GM12865 (cell line): ENCODE measurements at places on chromosomes 16 and 17.
A peak's percentile ranks its signal among the peaks of the same experiment; 100 is the strongest.

DNA sequence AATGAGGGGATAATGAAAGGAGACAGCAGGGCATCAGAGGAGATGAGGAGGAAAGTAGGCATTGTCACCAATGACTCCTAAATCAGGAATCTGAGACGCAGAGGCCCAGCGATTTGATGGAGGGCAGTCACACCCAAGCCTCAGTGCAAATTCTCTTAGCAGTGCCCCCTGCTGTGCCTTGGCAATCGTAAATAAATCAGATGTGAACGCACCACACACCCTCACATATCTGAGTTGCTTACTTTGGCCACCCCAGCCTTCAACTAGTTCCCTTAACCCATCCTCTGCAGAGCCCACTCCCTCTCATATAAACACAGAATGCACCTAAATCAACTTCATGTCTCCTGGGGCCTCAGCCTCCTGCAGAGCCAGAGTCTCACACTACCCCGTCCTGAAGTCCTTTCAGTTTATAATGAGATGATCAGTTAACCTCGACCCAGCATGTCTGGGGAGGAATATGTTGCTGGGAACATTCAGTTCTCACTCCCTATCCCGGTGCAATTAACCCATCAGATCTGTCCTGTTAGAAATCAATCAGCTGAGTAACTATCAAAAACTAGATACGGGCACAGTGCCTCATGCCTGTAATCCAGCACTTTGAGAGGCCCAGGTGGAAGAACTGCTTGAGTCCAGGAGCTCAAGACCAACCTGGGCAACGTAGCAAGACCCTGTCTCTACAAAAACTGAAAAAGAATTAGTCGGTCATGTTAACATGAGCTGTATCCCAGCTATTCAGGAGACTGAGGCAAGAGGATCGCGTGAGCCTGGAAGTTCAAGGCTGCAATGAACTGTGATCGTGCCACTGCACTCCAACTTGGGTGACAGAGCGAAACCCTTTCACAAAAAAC is 78.4 kb downstream of the SLC39A11 start:
- DNase-seq = no peak

DNA sequence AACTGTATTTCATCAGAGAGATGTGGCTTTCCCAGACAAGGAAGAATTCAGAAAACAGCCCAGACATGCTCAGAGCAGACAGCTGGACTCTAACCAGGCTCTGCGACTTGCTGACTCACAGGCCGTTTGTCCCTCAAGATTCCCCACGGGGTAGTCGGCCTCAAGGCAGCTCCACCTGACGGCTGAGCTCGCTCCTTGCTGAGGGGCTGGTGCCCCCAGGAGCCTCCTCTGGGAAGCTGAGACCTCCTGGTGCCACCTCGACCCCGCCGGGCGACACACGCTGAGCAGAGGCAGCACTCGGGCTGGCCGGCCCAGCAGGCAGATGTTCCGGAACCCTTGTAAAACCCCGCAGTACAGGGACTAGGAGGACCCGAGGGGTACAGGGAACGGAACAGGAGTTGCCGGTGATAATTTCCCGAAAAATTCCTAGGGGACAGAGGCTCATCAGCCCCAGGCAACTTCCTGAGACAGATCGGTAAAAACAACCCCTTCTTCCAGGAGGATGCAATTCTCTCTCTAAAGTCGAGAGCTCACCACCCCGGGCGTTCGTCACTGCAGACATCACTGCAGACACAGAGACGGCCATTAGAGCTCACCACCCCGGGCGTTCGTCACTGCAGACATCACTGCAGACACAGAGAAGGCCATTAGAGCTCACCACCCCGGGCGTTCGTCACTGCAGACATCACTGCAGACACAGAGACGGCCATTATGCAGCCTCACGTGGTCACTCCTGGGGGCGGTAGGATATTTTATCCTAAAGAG is 19.9 kb downstream of the RPH3AL start:
- DNase-seq = no peak

- DNase-seq = no peak
Measured at GRCh38 chr17:73911726-73912372, 267.6 kb upstream of the SDK2 start.

DNA sequence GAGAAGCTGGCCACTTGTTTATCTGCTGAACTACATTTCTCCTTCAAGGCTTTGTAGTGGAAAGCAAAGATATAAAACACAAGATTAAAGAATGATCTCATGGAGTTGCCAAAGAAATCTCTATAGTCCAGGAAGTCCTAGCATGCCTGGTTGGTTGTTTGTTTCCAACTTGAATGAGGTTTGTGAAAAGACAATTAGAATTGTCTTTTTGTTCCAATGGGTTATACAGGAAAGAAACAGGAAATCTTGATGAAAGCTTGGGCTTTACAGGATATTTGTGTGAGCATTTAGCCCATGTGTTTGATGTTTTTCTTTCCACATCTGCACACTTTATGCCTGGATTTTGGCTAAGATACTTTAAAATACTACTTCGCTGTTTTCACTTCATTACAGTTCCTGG is 273.4 kb downstream of the CEP112 start:
- no peak for DNase-seq

DNA sequence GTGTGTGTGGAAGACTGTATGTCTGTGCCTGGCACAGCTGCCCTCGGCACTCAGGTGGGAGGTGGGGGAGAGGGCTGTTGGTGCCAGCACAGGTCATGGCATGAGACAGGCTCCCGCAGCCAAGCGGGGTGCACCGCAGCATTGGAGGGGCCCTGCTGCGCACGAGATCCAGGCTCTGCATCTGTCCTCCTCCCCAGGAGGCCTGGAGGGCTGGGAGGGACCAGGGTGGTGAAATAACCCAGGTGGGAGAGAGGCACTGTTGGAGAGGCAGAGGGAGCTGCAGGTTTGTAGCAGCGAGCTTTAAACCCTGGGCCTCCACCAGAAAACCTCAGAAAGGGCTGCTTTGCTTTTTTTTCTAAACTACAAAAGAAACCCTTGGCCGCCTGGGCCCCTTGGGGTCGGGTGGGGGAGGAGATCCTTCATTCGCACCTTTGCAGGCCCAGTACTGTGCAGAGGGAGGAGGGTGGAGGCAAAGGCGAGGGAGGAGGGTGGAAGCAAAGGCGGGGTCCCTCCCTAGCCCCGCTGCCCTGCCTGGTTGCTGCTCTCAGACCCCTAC is 241.7 kb downstream of the SEC14L1 start:
- peak; percentile 28 for DNase-seq

DNA sequence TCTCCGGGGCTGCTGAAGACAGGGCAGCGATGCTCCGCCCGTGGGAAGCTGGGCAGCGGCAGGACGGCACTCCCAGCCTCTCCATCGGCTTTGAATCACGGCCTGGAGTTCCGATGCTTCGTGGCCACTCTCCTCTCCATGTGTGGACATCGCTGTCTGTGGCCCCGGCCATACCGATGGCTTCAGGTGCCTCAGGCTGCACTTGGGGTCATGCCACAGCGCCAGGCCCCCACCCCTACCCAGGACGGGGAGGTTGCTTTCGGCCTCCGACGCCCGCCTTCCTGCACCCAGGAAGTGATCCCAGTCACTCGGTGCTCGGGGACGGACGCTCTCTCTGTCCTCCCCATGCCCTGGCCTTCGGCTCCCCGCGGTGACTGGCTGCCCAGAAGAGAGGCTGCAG is 180.7 kb downstream of the BANP start:
- no peak for DNase-seq

DNA sequence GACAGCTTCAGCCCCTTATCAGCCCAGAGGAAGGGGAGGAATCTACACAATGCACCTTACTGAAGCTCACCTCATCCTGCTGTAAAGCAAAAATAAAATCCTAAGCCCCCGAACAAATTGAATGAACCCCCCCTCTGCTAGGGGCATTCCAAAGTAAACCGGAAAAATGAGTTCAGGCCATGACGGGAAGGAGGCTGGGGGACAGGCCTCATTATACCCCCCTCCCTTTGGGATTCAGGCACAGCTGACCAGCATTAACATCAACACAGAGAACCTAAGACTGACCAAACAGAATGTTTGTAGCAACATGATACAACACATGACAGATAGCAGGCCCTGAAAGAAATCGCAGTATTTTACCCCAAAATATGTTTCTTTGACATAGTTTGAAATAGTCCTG is 64.2 kb downstream of the DNAH17 start:
- no peak for DNase-seq

DNA sequence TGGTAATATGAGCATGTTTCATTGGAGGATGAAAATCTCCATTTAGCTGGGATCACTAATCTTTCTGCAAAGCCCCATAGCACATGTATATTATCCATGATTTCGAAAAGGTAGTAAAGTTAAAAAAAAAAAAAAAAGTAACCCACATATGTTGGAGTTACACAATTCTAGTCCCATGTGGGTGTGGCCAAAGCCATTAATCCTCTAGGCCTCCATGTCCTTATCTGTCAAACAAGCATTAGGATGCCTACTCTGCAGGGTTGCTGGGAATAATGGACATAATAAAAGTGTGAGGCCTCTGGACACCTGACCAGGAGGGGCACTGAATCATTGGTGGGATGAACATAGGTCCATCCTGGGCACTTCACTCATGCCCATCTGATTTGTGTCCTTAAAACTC is 29.2 kb upstream of the VAT1L start:
- DNase-seq = no peak

- no peak for DNase-seq
Measured at GRCh38 chr17:49571764-49572163, 3.9 kb upstream of the NXPH3 start.

- DNase-seq = no peak
Measured at GRCh38 chr16:3965781-3966582, 85.5 kb upstream of the CREBBP start.

DNA sequence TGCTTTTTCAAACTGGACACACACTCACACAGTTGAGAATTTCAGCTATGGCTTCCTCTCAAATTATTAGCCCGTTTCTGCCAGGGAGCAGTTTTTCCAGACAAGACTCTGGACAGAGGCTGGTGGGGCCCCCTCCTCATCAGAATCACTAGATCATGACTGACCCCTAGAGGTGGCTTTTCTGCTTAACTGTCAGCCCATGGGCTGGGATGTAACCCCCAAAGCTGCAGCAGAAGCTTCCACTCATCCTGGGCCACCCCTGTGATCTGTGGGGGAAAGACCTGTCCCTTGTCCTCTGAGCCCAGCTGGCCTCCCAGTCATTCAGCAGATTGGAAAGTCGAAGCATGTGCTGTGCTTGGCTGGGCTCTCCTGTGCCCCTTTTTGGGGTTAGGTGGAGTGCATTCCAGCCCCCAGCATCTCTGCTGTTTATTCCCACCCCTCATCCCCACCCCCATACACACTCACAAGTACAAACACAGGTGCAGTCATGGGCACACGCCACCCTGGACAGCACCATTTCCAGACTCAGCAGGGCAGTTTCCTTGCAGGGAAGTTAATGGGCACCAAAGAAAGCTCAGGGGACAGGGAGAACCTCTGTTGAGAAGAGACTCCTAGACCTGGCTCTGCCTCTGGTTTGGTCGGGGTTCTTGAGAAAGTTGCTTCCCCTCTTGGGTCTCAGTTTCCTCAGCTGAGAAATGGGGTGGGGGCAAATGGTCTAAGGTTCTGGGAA is 77.6 kb upstream of the RBL2 start:
- no peak for DNase-seq

- no peak for DNase-seq
Measured at GRCh38 chr17:71395901-71396300, 724.9 kb upstream of the SOX9 start.

- DNase-seq = no peak
Measured at GRCh38 chr17:4548061-4548461, 7.1 kb downstream of the MYBBP1A start.

DNA sequence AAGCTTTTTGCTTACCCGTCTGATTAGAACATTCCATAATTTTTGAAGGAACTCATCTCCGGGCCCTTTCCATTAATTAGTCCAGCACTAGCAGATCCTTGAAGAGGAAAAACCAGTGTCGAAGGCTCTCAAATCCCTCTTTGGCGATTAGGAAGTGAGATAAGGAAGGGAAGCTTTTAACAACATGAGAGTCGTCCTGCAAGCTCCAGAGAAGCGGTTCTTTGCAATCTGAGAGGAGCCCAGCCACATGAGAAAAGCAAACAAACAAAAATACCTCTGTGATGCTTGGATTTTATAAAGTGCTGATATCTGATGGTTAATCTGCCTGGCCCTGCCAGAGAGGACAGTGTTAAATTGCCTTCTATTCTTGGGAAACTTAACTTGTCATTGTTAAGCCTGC is 339.8 kb upstream of the SALL1 start:
- no peak for DNase-seq

DNA sequence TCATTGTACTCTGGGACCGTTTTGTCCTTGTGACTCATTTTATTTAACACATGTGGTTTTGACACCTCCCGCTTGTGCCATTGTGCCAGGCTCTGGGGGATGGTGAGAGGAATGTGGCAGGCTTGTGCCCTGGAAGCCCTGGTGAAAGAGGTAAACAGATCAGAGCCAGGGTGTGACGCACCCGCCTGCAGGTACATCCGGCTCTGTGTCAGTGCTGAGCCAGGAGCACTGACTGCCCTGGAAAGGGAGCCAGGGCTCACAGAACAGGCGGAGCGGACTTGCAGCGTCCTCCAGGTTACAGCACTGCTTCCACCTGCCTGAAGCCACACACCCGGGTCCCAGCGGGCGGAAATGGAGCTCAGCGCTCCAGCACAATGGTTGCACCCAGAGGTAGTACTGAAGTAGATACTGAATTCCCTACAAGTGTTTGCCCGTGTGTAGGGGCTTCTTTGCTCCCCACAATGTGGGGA is 30.6 kb downstream of the CDRT15 start:
- DNase-seq = no peak

DNA sequence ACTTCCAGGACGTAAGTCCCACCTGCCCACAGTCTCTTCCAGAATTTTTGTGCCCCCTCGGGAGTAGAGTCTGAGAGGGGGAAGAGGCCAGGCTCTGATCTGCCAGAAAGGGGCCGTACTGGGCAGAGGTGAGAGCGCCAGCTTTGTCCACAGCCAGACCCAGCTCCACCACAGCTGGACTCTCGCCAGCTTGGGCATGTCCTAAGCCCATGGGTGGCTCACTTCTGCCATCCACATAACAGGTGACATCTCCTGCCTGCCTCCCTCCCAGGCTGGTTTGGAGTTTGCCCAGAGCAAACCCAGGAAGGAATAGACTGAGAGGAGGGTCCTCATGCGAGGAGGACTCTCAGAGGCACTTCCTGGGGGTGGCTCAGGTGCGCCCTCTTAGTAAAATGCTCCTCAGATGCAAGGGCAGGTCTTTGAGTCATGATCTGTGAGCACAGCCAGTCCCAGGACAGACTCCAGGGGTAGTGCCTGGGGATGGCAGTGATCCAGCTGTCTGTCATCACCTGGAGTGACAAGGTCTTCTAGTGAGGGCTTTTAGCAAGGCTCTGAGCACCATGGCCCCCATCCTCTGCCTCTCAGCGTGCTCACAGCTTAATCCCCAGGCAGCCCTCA is 89.2 kb downstream of the AMFR start:
- DNase-seq = no peak

DNA sequence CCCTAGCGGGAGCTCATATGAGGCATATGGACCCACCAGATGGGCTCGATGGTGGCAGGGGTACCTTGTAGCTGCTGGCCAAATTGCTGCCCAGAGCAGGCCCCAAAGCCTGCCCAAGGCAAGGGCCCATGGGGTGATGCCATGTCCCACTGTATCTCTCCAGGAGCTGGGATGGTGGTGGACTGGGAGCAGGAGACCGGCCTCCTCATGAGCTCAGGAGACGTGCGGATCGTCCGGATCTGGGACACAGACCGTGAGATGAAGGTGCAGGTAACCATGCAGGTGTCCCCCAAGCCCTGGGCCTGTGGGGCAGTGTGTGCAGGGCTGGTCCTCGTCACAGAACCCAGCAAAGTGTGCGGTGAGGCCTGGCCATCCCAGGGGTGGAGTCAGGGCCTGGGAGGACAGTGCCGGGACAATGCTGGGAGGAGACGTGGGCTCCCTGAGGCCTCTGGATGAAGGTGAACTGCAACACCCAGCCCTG is 34.1 kb upstream of the CHMP6 start:
- DNase-seq = no peak

- DNase-seq = no peak
Measured at GRCh38 chr17:33680472-33680871, 387.4 kb upstream of the ASIC2 start.
